ENCODE measurements at places on chromosomes 3 and 15. TPM values are rescaled to one million over a fixed set of nuclear protein-coding genes. Genes with fewer than 3 reads are reported as not detected.

DNA sequence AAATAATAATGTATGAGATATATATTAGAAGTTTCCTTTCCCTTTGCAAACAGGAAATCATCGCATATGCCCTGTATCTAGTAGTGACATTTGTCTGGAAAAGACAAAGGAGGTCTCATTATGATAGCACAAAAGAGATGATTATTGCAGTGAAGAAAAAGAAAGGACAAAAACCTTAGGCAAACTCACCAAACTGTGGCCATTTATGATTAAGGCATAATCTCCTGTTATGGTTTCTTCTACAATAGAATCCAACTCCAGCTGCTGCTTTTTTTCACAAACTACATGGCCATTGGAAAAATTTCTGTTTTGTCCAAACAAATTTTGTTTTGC lies 218.2 kb downstream of the ATP8B4 start:
- ATAC-seq: no peak

DNA sequence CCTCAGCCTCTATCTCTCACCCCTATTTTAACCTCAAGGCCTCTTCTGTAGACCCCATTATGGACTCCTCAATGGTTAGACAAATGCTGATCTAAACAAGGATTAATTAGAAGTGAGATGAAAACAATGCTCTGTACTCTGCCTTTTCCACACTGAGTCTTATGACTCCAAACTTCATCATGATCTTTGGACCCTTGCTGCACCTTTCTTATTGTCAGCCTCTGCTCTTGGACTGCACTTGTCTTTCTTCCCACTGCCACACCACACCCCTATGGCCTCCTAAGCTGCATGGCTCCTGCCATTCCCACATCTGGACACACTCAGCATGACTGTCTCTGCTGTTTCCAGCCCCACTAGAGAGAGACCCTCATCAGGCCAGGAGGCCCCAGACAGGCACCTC lies 348.2 kb downstream of the RORA start:
- ATAC-seq: no peak

DNA sequence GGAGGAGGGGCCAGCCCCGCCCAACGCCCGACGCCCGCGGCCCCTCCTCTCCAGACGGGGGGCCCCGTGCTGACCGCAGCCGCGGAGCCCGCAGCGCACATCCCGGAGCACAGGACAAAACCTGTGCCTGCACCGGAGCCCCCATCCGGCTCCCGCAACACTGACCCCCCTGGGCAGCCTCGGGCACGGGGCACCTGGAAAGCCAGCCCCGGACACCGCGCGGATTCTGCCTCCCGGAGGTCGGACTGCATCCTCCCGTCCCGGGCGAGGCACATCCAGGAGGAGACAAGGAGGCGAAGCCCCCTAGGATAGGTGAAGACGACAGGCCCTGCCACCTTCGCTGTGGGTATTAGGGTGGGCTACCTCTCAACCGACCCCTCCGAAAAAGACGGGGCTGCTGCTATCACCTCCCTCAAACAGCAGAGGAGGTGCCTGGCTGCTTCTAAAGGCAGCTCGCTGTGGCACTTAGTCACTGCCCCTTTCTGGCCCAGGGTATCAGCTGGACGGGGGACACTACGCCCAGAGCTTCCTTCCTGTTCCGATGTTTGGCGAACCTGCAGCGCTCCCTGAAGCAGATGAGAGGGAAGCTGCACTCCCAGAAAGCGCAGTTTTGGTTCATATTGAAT lies 10.6 kb downstream of the XXYLT1 start:
- peak; percentile 40 for ATAC-seq

DNA sequence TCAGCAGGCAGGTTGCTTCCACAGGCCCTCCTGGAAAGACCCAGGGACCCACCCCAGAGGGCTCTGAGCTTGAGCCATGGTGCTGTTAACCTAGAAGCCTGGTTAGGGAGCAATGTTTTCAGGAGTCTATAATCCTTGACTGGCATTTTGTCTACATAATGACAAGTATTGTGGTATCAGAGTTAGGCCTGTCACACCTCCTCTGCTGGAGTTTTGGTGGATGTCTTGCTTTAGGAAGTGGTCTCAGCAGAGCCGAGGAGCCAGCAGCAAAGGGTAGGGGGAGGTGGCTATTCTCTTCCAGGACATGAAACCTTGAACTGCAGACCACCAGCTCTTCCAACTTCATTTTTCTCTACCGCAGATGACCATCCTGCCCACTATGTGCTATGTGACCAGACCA lies 76.1 kb downstream of the CLSTN2 start:
- no peak for ATAC-seq

DNA sequence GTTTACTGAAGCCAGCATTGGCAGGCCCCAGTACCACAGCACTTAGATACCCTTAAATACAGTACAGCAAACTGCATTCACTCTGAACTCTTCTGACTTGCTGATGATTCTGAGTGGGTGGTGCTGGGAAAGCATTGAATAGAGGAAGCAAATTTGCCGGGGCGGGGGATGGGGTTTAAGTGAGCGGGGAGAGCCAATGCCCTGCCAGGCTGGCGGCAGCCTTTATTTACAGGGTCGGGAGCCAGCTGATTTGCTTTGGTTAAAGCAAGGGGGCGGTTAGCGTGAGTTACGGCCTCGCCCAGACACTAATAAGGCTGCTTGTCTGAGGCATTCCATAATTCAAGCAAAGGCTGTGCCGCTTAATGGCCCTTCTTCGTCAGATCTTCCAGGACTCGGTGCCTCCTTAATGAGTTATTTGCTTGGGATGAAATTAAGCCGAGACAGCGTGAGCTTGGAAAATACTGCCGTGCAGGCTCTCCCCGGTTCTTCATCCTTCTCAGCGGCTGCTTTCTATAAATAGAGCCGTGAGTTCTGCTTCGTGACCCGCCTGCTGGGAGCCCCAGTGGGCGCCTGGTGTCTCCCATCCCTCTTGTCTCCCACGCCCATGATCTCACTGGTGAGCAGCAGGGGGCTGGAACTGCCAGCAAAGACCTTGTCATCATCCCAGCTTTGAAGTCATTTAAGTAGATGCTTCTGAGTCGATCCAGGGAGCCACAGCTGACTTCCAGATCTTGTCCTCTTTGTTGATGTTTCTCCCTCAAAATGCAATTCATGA lies 25.8 kb downstream of the SPSB4 start:
- ATAC-seq: no peak

- no peak for ATAC-seq
Observed at GRCh38 chr15:66072616-66073361, 180.8 kb downstream of the MEGF11 start.

DNA sequence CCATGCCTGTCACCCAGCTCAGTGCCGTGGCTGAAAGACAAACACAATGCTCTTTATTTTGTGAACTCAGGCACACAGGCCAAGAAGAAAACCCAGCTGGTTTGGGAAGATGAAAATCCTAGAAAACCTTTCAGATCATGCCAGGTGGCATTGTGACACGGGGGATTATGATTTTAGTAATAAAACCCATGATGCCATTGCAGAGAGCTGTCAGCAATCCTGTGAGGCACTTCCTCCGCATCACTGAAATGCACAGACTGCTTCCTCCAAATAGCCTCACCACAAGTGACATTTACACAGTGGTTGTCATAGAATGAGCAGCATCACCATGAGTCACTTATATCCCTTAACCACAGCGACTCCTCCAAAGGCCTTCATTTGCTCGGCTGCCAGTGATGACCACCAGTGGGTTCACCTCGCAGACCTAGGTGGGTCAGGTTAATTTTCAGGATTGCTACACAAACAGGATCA lies 22.7 kb downstream of the ABHD6 start:
- ATAC-seq: peak; percentile 96

- no peak for ATAC-seq
Observed at GRCh38 chr3:140736863-140737460, 59.1 kb downstream of the TRIM42 start.

DNA sequence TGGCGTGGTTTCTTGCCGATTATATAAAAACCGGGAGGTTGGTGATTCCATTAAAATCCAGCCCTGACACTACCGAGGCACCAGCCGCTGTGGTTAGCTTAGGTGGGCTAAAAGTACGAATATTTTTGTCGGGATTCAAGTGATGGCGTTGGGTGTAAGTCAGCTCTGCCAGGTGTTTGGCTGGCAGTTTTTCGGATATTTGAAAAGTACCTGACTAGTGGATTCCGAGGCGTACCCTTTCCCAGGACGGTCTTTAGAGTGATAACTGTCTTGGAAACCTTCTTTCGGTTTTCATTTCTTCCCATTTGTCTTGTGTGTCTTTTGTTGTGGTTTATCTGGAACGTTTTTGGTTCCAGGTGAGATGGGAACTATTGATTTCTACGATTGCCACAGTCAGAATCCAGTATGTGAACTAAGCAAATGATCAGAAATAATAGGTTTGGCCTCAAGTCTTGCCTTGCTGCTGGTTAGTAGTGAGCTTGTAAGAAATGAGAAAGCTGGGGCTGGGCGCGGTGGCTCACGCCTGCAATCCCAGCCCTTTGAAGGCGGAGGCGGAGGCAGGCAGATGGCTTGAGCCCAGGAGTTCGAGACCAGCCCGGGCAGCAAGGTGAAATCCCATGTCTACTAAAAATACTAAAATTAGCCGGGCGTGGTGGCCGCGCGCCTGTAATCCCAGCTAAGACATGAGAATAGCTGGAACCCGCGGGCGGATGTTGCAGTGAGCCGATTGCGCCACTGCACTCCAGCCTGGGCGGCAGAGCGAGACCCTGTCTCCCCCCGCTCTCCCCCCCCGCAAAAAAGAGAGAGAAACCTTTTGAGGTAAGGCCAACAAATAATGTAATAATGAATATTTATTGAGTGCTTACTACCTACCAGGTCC lies 1.4 kb downstream of the FYTTD1 start:
- peak; percentile 14 for ATAC-seq

GRCh38 chr3:149955449-149955848 lies 15.2 kb downstream of the PFN2 start:
- ATAC-seq: no peak

- peak; percentile 25 for ATAC-seq
Observed at GRCh38 chr3:97822359-97822775, 556 bp downstream of the CRYBG3 start.

GRCh38 chr3:194540274-194540905 lies 53.6 kb upstream of the ATP13A3 start:
- ATAC-seq: no peak

- ATAC-seq: no peak
Observed at GRCh38 chr3:36561601-36562000, 181.3 kb downstream of the STAC start.

- ATAC-seq: peak; percentile 39
Observed at GRCh38 chr3:31768479-31769125, 212.5 kb downstream of the OSBPL10 start.

- ATAC-seq: no peak
Observed at GRCh38 chr3:43178891-43179366, 73.0 kb upstream of the POMGNT2 start.

DNA sequence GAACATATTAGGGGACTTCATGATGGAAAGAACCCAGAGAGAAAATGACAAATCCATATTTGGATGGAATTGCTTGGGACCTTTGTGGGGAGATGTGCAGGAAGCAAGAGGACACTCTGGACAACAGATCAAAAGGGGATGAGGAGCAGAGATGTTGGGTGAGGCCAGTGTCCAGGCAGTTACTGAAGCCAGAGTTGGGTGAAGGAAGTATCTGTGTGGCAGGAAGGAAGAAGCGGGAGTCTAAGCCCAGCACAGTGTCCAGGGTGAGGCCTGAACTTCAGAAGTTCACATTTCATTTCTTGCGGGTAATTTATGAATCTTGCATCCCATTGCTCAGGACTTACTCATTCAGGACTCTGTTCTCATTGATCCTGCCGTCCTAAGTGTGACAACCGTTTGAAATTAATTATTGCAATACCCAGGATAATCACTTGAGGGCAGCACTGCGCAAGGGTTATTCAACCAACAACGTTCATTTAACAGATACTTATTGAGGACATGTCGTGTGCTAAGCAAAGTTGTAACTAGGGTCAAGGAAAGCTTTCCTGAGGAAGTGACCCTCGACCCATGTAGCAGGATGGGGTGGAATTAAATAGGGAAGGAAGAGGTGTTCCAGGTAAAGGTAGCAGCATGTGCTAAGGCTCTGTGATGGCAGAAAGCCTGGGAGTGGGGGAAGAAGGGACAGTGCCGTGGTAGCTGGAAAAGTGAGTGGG lies 61.3 kb upstream of the CMTM8 start:
- peak; percentile 65 for ATAC-seq

DNA sequence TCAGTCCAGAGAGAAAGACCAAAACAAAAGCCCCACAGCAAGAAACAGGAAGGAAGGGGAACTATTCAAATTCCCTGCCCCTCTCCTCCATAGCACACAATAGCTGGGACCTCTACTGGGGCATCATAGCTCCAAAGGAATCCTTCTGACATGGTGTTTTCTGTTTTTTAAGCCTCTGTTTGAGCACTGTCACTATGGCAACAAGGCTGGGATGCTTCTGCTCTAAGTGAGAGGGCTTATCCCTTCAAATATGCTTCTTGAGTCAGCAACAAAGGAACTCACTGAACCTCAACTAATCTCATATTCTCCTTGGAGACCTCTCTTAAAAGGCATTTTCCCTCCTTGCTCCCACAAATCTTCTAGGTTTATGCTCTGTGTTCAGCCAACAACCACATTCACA lies 40.5 kb downstream of the MYLK start:
- ATAC-seq: no peak

- no peak for ATAC-seq
Observed at GRCh38 chr15:69996321-69997160, 101.2 kb downstream of the TLE3 start.

DNA sequence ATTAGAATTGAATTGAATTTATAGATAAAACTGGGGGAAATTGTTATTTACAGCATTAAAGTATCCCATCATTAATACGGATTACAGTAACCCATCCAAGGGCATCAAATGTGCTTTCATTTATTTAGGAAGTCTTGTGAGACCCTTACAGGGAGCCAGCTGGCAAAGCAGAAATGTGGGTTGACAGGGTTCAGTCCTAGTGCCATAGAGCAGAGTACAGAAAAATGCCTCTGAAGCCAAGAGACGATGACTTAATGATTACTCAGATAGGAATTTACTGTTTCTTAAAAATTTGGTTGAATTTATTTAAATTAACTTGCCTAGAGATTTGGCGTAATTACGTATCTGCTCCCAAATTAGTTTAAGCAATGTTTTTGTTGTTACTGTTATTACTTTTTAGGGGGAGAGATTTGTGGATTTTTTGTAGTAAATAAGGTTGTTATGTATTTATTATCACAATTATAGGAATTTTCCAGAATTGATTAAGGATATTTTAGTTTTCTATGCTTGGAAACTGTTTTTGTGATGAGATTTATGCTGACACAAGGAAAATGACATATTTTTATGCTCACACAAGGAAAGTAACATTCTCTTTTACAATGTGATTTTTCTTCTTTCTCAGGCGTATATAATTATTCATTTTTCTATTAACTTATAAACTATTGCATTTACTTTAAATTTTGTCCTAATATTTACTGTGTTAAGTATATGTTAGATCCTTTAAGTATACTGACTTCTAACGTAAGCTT lies 152.0 kb downstream of the EPHA6 start:
- no peak for ATAC-seq

The SPINT1 gene
- total RNA-seq: 8.4 TPM

The USP19 gene
- 33.4 TPM for total RNA-seq

The LRRC2 gene
- total RNA-seq: not detected

The HYAL3 gene
- total RNA-seq: 13.0 TPM

The ADGRG7 gene
- not detected for total RNA-seq

The DISP2 gene
- 1.6 TPM for total RNA-seq

The CHRNA3 gene
- not detected for total RNA-seq

The ZNF660 gene
- not detected for total RNA-seq

The RAB27A gene
- total RNA-seq: 138 TPM

Measured in activated T-helper 17 cell treated with anti-CD3 and anti-CD28 coated beads, Interleukin-2, amount 50 U/mL, for 72 hours (primary cell).